ENCODE measurements at places on chromosomes 13 and 19. TPM values are rescaled to one million over a fixed set of nuclear protein-coding genes. Genes with fewer than 3 reads are reported as not detected.

Gene OVOL3
- not detected for total RNA-seq

Gene HS6ST3
- not detected for total RNA-seq

Gene PTGER1
- total RNA-seq = 0.16 TPM

Gene NCAN
- not detected for total RNA-seq

GRCh38 chr13:103140001-103140671 is 73.9 kb upstream of the SLC10A2 start:
- DNase-seq = no peak

DNA sequence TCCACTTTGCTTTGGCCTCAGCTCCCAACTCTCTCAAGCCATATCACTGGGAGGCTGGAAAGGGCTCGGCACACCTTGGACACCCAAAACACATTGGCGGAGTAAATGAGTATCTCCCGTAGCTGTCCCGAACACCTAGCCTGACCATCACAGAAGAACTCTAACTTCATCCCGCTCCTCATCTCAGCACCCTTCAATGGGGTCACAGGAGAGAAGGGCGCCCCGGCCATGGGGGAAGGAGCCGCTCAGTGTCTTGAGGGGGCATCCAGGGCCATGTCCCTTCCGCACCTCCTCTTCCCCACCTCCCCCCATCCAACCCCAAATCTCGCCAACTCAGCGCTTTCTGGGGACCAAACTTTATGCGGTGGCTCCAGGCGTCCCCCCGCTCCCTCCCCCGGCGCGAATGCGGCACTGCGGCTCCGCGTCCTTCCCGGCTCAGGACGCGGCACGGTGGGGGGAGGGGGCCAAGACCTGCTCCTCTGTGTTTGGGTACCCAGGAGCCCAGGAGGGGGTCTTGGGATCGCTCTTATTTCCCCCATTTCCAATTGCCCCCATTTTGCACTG is 3.0 kb downstream of the KCNC3 start:
- DNase-seq = peak; percentile 28

DNA sequence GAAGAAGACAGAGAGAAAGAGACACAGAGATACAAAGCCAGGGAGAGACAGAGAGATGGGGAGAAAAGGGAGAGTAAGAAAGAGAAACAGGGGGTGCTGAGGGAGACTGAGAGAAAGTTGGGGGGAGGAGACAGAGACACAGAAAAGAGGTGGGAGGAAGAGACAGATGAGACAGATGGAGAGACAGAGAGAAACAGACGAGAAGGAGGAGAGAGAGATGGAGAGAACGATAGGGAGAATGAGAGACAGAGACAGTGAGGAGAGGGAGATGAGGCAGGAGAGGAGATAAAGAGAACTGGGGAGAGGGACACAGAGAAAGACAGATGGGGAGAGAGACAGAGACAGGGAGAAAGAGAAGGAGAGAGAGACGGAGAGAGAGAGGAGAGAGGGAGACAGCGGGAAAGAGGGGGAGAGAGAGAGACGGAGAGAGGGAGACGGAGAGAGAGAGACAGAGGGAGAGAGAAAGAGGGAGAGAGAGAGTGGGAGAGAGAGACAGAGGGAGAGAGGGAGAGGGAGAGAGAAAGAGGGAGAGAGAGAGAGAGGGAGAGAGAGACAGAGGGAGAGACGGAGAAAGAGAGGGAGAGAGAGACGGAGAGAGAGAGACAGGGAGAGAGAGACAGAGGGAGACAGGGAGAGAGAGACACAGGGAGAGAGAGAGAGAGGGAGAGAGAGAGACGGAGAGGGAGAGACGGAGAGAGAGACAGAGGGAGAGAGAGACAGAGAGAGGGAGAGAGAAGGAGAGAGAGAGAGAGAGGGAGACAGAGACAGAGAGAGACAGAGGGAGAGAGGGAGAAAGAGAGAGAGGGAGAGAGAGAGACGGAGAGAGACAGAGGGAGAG is 12.6 kb downstream of the JOSD2 start:
- no peak for DNase-seq

GRCh38 chr13:107373551-107373950 is 805.6 kb upstream of the ARGLU1 start:
- DNase-seq = no peak

DNA sequence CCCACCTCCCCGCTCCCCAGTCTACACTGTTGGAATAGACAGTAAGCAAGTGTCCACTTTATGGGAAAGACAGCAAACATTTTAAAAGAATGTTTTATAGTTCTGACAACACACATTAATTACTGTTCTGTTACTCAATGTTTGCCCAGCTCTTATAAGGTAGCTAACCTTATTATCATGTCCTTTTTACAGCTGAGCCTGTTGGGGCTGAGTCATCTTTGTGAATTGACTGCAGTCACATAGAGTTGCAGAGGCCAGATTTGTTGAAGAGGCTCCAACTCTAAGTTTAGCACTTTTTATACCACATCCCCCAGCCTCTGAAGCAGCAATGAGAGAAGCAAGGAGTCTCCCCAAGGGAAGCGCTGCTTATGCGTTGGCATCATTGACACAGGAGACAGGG is 76.2 kb downstream of the C13orf42 start:
- DNase-seq = no peak

All from activated CD4-positive, alpha-beta T cell treated with anti-CD3 and anti-CD28 coated beads for 36 hours (primary cell).